ENCODE measurements at places on chromosomes 2 and 18.

DNA sequence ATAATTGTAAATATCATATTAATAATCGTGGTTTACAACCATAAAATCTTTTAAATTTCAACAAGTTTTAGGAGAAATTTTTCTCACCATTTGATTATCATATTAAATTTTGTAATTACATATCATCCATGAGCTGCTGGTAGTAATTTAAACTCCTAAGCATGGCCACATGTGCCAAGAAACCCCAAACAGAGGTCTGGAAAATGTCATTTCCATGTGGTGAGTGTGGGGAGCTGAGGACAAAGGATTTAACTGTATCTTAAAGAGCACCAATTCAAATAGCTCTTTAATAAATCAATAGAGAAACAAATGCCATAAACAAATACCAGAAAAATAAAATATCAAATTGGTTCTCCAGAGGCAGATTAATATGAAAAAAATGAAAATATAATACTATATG, 26.3 kb downstream of the PSME4 start:
- no peak for DNase-seq

DNA sequence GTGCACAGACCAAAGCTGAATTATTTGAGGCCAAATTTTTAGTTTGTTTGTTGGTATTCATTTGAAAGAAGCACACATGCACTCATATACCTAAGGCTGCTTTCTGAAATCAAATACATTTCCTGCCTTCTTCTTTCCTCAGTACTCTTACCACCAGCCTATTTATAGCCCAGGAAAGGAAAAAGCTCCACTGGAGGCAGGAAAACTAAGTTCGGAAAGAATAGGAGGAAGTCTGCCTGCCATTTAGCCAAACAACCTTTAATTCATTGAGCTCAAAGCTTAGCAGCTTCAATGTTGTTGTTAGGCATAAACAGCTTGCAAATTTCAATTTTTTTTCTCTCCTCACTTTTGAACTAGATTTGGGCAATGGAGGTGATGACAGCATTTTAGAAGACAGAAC, 40.4 kb upstream of the RASGRP3 start:
- DNase-seq, result no peak

DNA sequence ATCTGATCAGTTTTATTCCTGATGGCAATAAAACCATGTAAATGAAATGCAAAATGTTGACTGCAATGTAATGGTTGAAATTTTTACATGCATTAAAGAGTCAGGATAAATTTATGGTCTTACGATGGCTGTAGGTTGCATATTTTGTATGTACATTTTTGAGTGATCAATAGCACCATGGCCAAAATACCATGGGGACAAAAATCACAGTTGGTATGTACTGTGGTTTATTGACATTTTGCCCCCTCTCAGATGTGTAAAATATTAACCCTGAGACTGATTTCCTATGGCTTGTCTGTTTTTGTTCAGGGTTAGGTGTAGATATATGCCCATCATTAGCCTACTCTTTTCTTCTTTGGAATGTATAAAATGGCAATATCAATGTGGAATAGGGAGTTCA, 138.1 kb downstream of the PARD3B start:
- no peak for DNase-seq

GRCh38 chr2:199955007-199955338, 318 bp downstream of the TYW5 start:
- no peak for DNase-seq

DNA sequence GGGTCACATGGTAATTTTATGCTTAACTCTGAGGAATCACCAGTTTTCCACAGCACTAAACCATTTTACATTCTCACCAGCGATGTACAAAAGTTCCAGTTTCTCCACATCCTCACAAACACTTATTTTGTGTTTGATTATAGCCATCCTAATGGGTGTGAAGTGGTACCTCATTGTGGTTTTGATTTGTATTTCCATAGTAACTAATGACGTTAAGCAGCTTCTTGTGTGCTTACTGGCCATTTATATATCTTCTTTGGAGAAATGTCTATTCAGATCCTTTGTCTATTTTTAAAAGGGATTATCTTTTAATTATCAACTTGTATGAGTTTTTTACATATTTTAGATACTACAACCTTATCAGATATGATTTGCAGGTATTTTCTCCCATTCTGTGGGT, 42.0 kb downstream of the CCDC150 start:
- no peak for DNase-seq

- no peak for DNase-seq
Measured at GRCh38 chr18:26003356-26003755, 87.1 kb downstream of the SS18 start.

- DNase-seq, result no peak
Measured at GRCh38 chr2:130883496-130883895, 46.8 kb downstream of the ARHGEF4 start.

DNA sequence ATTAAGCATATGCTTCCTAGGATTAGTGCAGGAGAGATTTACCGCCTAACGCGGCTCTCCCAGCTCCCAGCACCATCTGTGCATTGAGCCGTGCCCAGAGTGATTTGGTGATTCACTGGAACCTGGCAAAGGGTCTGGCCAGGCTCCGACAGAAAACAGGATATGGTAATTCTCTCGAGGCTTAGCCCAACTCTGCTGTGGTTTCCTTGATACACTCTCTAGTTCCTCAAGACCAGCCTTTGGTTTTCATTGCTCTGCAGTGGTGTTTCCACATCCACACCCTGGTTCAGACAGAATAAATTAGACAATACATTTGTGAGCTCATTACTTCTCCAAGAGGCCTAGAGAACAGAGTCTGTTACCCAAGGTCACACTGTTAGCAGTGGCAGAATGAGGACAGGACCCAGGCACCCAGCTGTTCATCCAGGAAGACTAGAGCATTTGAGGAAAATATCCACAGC, 23.0 kb upstream of the SMAD2 start:
- no peak for DNase-seq

GRCh38 chr2:20675701-20676352, 8.9 kb downstream of the GDF7 start:
- DNase-seq, result no peak

GRCh38 chr2:189466656-189467055, 25.4 kb downstream of the WDR75 start:
- DNase-seq, result no peak

- no peak for DNase-seq
Measured at GRCh38 chr2:113822087-113822815, 65.8 kb upstream of the SLC35F5 start.

GRCh38 chr2:228846161-228846560, 424.9 kb downstream of the PID1 start:
- DNase-seq, result no peak

DNA sequence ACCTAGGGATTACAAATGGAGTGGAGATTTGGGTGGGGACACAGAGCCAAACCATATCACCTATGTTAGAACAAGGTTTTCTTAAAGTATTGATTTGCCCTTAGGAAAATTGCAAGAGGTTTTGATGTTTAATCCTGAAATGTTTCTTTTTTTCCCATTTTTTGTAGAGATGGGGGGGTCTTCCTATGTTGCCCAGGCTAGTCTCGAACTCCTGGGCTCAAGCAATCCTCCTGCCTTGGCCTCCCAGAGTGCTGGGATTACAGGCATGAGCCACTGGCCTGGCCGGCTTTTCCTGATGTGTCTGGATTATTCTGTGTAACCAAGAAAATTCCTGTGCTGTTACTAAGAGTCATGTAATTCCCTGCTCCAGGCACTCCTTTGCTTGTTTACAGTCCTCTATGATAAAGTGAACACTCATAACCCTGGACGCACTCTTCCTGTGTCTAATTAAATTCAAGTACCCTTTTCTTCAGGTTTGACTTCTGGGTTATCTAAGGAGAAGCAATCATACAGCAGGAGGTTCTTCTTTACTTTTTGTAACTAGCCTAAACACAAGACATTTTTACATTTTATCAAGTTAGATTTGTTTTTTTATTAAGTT, 15.0 kb upstream of the CTDP1 start:
- no peak for DNase-seq

GRCh38 chr18:36759167-36759776, 69.5 kb downstream of the TPGS2 start:
- no peak for DNase-seq

DNA sequence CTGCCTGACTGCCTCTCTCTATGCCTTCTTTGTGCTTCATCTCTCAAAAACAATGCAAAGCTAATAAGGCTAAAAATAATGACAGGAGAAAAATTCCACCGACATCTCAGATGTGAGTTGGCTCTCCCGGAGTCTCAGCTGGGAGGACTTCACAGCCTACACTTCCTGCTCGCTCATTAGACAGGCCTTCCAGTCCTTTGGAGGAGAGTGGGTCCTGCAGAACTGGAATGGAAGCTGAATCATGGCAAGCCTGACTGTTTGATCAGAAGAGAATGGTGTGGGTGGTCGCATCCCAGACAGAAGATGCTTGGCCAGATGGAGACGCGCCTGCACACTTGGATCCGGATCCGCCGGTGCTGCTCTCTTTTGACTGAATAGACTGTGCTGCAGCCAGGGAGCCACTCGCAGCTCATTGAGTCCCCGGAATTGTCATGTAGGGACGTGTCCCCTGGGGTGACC, 49.7 kb downstream of the TRIB2 start:
- DNase-seq, result no peak

GRCh38 chr2:187504312-187504921, 49.8 kb downstream of the TFPI start:
- DNase-seq, result no peak

DNA sequence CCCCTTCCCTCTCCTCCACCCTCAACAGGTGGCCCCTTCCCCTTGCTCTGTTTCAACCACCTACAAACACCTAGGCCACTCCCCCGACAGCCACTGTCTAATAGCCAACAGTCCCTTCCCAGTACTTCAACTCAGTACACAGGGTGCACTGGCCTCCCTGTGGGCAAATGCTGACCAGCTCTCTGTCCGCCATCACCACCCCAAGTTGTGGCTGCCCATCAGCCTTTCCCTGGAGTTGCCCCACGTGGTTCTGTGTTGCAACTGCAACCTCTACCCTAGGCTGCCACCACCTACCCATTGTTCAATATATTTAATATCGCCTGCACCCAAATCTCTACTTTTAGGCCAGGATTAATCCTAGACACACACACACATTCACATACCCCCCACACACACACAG, 173.5 kb downstream of the MREG start:
- no peak for DNase-seq

- DNase-seq, result no peak
Measured at GRCh38 chr2:162174746-162175145, 22.7 kb upstream of the GCG start.

GRCh38 chr2:238408615-238409340, 17.9 kb upstream of the ASB1 start:
- DNase-seq, result no peak

GRCh38 chr2:239395524-239395923, 5.3 kb downstream of the HDAC4 start:
- DNase-seq, result no peak

DNA sequence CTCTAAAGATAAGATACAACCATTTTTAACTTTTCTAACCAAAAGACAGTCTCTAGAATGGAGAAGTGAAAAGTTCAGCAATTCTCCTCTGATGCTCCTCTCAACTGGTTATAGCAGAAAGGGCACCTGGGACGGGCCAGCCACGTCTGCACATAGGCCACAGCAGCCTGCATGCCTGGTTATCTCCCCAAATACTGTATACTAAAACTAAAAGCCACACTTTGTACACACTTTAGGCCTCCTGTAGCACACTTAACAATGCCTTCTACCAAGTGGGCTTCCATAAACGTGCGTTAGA, 179.1 kb downstream of the ANKRD44 start:
- no peak for DNase-seq
